ENCODE measurements at places on chromosomes 5 and 9.

GRCh38 chr5:180486636-180487149 lies 7.5 kb upstream of the CNOT6 start:
- no peak for DNase-seq

GRCh38 chr5:98741926-98742325 lies 31.5 kb upstream of the RGMB start:
- no peak for DNase-seq

- DNase-seq, result no peak
Measured at GRCh38 chr5:36242534-36243485, 1.1 kb upstream of the NADK2 start.

DNA sequence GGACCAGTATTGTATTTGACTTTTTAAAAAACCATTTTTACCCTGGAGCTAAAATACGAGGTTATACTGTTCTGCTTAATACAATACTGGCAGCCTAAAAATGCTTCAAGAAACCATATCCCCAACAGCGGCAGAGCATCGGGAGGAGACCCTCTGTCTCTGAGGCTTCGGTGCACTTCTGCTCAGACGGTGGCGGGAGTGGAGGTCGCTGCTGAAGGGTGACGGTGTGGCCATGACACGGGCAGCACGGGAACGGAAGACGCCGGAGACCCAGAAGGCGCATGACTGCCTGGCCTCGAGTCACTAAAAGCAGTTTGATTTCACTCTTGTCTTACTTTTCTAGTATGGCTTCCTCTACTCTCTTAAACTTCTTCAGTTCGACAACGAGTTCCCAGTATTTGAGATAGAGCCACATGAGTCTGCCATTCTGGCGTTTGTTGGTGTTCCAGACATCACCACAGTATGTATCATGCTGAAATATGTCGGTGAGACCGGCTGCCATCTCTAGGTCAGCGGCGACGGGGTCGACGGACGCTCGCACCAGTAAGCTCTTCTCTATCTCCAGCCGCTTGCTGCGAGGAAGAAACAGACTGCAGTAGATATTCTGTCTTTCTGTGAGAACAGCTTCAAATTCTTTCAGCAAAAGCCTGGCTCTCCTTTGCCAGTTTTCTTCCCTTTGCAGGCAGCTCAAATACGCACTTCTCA lies 12.8 kb downstream of the CCDC127 start:
- no peak for DNase-seq

DNA sequence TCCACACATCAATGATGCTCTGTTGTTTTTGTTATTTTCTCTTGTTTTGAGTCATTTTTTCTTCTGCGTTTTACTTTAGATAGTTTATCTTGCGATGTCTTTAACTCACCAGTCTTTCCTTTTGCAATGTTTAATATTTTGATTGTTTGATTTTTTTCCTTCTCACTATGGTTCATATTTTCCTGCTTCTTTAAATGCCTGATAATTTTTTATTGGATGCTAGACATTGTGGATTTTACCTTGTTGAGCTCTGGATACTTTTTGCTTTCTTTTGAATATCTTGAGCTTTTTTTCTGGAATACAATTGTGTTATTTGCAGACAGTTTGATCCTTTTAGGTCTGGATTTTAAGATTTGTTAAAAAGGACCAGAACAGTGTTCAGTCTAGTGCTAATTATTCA lies 55.2 kb upstream of the GAS1 start:
- no peak for DNase-seq

DNA sequence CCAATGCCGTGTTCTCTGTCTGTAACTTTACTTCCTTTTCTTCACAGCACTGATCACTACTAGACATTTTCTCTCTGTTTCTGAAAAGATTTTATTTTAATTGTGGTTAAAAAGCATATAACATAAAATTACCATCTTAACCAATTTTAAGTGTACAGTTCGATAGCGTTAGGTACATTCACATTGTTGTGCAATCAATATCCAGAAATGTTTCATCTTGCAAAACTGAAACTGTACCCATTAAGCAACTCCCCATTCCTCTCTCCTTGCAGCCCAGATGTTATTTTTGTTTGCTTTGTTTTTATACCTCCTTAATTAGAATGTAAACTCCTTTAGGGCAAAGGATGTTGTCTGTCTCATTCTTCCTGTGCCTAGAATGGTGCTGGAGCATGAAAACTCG lies 47.5 kb downstream of the COL27A1 start:
- DNase-seq, result no peak

GRCh38 chr9:134258828-134259546 lies 67.3 kb upstream of the RXRA start:
- no peak for DNase-seq

DNA sequence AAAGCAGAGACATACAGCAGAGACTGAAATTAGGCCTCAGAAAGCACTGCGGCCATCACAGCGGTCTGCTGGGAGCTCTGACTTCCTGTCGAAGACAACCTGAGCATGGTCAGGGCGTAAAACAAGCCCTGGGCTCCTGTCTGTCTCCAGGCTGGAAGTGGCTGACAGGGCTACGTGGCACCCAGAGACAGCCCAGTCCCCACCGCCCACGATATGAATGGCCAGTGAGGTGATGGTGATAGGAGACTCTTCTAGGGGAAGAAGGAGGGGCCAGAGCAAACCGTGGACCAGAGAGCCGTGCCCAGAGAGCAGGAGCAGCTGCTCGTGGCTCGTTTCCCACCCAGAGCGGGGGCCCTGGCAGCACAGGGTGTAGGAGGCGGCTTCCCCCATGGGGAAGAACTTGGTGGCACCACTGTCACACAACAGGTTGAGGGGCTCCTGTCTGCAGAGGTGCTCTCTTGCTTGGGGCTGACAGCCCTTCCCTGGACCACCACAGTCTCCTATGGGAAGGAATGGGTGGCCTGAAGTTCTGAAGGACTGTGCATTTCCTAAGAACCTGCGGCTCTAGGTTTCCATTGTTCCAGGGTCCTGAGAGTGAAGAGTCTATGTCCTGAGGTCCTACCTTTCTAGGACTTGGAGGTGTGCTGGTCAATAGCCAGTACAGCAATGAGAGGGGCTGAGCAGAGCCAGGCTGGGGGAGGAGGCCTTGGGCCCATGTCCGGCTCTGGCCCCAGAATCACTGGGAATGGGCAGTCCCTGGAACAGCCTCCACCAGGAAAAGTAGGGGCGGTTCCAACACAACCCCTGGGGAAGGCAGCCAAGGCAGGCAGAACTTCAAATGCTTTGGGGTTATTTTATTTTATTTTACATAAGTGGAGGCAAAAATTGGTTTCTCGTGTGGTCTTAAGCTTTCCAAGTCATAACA lies 56.4 kb downstream of the BARX1 start:
- no peak for DNase-seq

- DNase-seq, result no peak
Measured at GRCh38 chr5:158384535-158385481, 525.9 kb upstream of the CLINT1 start.

DNA sequence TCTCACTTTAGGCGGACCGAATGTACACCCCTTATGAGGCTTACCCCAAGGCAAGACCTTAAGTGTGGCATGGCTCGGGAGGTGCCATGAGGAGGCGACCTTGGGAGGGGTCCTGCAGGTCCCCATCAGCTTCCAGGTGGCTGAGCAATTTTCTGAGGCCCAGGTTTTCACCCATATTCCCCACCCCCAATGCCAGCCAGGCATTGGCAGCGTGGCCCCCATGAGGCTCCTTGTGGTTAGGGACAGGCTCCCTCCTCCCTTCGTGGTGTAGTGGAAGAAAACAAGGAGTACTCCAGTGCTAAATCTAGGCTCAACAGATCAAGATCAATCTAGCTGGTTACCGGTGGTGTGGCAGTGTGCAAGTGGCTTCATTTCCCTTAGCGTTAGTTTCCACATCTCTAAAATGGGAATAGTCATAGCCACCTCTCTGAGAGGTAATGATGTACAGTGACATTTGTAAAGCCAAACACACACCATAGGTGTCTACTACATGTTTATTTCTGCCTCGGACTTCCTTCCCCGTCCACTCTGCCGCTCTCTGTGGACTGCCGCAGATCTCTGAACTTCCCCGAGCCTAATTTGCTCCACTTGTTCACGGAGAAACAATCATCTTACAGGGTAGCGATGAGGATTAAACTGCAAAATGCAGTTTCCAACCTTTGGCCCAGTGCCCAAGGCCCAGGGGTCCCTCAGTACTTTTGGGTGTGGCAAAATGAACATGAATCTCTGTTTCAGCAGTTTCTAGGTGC lies 8.4 kb downstream of the LHX2 start:
- no peak for DNase-seq

GRCh38 chr9:38233343-38233742 lies 159.2 kb upstream of the ALDH1B1 start:
- no peak for DNase-seq

DNA sequence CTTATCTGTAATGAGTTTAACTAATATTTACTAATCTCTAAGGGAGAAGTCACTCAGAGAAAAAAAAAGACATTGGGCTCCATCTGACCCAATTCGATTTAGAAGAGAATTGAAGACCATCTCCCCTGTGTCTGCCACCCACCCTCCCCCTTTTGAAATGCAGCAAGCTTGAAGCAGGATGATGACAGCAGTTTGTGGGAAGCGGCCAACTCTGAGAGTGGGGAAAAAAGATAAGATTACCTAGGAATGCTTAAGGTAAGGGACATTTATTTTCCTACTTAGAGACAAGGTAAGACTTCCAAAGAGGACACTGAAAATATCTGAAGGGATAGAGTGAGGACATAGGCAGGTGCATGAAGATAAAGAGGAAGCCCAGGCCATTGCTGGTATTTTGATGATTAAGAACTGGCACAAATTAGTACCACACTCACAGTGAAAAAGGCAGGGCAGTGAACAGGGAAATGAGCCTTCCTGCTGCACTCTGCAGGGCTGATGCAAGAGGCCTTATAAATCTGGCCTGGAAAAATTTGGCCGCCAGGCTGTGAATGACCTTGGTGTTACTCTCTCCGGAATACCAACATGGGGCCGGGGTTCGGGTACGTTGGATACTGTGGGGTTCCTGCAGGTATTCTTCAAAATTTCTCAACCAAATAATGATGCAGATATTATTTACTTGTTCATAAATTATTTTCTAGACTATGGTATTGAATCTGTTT lies 42.3 kb downstream of the HTR1A start:
- DNase-seq, result no peak

- no peak for DNase-seq
Measured at GRCh38 chr5:123710031-123710430, 198.1 kb downstream of the CSNK1G3 start.

DNA sequence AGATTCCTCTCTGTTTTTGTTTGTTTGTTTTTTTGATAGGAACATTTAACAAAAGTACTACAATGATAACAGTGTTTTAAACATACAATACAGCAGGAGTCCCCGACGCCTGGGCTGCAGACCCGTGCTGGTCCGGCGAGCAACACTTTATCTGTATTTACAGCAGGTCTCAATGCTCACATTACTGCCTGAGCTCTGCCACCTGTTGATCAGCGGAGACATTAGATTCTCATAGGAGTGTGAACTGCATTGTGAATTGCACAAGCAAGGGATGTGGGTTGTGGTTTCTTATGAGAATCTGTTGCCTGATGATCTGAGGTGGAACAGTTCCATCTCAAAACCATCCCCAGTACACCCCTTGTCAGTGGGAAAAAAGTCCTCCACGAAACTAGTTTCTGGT lies 1068.5 kb upstream of the CDH10 start:
- DNase-seq, result no peak

- DNase-seq, result no peak
Measured at GRCh38 chr9:4114569-4115505, 185.0 kb downstream of the GLIS3 start.

DNA sequence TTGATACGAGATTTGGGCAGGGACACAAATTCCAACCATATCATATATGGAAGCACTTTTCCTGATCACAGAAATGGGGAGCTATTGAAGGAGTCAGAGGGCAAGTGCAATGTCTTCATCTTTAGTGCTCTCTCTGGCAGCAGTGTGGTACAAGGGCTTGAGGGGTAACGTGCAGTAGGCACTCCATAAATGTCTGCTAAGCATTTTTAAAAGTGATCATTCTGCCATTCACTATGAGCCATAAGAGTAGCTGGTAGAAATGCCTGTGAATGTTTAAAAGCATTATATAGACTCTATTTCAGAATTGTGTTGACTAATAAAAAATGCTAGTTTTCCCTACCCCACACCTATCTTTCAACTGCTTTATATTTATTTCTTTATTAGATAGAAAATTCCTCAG lies 61.1 kb upstream of the DHFR start:
- no peak for DNase-seq
